ENCODE measurements at places on chromosomes 3 and 15.

- DNase-seq = no peak
Measured at GRCh38 chr3:38497031-38497430, 891 bp downstream of the EXOG start.

DNA sequence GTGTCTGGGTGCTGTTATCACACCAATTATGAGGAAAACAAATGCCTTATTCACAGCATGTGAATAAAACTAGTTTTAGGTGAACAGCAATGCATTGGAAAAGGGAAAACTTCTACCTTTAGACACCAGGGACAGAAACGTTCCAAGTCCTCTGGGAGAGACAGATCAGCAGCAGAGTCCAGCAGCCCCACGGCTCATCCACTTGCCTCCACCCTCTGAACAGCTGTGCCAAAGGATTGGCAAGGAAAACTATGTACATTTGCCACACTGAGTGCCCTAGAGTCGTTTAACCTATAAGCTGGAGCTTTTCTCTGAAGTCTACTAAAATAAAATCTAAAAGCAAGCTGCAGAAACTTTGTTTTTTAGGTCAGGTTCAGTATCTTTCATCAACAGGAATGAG lies 107.7 kb upstream of the EIF1B start:
- DNase-seq = no peak

DNA sequence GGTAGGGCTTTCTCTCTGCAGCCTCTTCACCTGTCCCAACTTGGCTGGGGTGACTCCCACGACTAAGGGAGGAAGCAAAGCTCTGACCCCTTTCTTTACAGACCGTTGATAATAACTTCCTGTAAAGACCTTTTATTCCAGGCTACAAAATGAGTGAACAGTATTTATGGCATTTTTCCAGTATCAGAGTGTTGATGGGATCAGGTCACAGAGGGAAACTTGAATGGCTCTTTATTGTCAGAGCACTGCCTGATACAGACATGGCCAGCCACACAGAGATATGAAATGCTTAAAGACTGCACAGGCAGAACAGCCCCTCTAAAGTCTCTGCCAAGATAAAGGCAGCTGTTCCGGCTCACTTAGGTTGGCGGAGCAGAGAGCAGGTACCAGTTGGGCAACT lies 1033.9 kb upstream of the NR2F2 start:
- no peak for DNase-seq

DNA sequence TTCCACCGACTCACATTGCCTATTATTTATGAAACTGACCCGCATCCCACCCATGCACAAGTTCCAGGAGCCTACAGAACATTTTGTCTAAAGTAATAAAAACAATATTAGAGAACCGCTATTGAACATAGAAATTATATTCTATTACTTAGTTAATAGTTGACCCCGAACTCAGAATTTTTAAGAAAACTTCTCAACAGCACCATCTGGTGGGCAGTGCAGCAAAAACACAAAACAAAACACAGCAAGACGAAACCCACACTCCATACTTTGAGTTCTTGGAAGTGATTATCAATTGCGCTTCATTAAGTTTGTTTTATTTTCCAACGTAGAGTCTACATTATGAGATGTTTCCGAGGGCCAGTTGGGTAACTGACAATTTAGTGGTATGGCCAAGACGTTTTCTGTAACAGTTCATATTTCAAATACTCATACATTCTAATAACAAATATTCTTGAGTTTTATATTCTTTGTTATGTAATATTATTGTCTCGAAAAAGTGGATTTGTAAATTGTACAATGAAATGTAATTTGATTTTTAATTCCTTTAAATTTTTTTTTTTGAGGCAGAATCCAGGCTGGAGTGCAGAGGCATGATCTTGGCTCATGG lies 24.0 kb upstream of the C3orf70 start:
- DNase-seq = no peak

DNA sequence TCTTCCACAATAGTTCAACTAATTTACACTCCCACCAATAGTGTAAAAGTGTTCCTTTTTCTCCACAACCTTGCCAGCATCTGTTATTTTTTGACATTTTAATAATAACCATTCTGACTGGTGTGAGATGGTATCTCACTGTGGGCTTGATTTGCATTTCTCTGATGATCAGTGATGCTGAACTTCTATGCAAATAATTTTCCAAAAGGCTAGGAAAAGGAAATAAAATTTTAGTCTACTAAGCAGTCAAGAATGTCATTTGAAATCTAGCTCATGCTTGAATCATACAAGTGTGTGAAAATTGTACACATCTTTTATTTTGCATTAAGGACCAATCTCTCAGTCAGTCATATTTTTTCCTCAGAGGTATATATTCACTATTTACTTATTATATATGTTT lies 101.7 kb upstream of the UBP1 start:
- no peak for DNase-seq

DNA sequence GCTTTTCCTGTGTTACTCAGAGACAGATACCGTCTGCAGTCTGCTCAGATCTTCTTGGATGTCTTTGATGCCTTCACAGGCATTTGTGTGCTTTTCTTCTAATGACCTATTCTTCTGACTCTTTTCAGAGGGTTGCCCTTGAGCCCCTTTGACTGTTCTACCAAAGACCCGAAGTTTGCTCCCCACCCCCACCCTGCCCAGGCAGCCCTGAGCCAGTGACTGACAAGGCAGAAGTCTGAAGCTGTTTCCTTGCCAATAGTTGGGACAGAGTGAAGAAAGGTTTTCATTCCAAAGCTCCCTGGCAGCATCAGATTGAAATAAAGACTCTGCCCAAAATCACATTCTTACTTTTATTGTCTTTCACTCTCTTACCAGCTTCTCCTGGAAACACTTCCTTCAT lies 9.0 kb upstream of the ATP13A5 start:
- DNase-seq = no peak

DNA sequence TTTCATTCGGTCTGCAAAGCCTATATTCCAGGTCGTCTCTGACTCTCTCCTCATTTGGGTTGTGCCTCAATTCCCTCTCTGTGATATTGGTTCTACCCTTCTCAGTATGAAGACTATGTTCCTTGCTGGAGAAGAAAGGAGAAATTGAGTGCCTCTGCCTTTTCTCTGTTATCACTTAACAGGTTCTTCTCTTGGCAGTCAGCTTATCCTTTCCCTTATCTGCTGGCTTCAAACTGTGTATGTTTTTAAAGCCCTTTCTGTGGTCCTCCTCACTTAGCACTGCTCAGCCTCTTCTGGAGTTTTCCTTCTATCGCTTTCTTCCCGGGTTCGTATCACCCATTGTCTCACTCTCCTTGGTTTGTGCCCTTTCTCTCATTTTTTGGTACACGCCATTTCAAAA lies 65.3 kb upstream of the FSTL1 start:
- no peak for DNase-seq

DNA sequence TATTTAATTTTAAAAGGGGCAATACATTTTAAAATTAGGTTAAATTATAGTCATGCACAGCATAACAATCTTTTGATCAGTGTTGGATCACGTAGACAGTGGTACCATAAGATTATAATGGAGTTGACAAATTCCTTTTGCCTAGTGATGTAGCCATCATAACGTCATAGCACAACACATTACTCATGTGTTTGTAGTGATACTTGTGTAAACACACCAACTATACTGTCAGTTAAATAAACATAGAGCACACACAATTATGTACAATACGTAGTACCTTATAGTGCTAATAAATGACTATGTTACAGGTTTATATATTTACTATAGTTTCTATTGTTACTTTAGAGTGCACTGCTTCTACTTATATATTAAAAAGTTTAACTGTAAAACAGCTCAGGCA lies 31.2 kb downstream of the FOXB1 start:
- DNase-seq = no peak

DNA sequence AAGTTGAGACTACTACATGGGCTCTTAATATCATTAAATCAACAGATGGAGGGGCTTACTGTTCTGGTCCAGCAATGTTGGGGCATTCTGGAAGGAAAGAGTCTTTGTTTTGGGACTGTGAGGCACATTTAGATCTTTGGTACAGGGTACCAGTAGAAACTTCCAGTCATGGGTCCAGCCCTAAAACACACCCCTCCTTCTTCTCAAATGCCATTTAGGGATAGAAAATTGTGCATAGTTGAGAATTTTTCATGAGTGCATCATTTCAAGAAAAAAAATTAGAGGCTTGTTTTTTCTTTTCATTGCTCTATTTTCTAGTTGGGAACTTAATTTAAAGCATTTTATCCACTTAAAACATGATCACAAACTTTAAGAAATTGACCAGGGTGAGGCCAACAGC lies 4.1 kb upstream of the RTP1 start:
- DNase-seq = no peak

DNA sequence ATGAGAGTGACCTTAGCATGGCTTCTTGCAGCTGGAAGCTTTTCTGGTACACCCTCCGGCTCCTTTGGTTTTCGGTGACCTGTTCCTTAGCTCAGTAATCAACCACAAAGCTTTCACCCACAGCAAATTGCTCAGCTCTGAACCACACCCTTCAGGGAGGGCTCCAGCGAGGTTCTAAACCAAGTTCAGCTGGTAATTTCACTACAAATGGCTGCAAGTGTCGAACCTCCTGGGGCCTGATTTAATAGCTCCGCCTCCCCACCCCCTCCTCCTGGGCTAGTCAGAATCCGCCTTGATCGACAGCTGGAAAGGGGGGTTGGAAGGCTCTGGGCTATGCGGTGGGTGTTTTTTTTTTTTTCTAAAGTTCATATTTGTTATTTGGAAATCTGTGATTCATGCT lies 150.9 kb upstream of the MCTP2 start:
- no peak for DNase-seq

DNA sequence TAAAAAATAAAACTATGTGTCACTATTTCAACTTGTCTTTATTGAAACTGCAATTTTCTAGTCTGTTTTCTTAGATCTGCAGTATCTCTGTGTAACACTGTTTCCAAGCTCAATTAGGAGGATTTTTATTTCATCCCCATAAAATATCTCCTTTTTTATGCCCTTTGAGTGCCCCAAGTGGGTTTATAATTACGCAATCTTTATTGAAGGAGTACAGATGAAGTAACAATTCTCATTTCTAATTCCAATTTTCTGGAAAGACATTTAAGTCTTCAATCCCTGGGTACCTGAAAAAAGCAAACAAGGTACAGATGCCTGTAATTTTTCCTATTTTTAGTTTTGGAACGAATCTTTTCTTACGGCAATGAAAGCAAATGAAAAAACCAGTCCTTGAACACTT lies 61.3 kb downstream of the CYP19A1 start:
- DNase-seq = no peak

DNA sequence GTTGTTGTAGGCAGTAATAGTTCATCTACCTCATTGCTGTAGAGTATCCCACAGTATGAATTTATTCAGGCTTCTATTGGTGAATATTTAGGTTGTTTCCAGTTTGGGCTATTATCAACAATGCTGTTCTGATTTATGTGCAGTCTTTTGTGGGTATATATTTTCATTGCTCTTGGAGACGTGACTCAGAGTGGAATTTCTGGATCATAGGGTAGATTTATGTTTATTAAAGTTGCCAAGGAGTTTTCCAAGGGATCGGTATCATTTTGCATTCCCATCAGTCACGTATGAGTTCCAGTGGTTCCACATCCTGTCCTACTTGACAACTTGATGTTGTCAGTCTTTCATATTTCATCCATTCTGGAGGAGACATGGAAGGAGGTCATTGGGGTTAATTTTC lies 8.4 kb upstream of the HRH1 start:
- no peak for DNase-seq

GRCh38 chr15:91357011-91357410 lies 257.0 kb downstream of the SV2B start:
- DNase-seq = no peak

DNA sequence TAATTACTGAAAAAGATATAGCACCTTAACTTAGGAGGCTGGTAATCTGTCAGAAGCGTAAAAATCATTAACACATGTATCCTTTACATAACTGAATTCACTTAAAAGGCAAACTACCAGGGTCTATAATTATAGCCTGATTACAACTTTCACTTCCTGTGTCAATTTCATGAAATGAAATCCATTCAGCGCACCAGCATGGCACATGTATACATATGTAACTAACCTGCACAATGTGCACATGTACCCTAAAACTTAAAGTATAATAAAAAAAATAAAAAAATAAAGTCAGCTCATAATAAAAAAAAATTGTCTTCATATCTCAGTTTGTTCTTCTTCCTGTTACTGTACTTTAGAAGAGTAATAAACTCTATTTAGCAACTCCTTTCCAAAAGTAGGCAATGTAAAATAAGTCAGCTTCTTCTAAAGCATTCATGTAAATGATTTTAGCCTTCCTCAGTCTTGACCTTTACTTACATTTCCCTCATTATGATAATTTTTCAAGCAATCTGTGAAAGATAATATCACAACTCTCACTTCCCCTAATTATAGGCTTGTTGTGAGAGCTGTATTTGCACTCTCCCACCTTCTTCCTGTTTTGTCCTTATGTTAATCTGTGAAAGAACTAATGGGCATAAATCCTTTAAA lies 50.1 kb downstream of the KBTBD8 start:
- no peak for DNase-seq

DNA sequence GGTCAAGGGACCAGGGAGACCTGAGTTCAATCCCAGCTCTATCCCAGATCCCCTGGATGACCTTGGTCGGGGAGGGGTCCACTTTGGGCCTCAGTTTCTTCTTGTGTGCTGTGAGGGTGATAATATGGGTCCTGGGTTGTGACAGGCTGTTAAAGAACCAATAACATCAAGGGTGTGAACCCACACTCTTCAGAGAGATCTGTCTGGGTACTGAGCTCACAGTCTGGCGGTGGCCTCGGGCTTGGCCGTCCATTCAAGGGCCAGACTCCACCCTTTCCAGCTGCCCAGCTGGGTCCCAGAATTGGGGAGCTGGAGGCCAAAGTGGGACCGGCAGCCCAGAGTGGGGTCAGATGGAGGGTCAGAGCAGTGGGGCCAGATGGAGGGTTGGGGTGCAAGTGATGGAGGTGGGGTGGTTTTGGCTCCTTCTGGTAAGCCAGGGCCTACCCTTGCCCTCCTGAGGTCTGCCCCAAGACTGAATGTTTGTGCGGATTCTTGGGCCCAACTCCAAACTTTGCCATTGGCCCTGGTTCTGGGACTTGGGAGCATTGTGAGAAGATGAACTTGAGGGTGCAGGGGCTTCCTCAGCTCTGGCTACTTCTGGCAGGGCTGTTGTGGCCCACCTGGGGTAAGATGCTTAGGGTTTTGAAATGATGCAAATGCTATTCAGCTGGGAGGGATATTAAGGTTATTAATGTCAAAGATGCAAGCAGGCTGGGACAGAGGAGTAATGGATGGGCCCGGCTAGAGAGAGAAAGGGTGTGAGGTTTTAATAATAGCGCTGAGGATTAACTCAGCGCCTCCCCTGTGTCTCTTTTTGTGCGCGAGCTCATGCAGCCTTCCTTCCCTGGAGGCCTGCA lies 1.5 kb downstream of the CORO2B start:
- DNase-seq = no peak

GRCh38 chr3:50365842-50366220 lies 6.5 kb upstream of the TMEM115 start:
- no peak for DNase-seq
